ENCODE measurements at places on chromosomes 3 and 15.
A peak's percentile ranks its signal among the peaks of the same experiment; 100 is the strongest.

GRCh38 chr15:25090073-25090733, 135.4 kb downstream of the SNRPN start:
- DNase-seq: no peak

DNA sequence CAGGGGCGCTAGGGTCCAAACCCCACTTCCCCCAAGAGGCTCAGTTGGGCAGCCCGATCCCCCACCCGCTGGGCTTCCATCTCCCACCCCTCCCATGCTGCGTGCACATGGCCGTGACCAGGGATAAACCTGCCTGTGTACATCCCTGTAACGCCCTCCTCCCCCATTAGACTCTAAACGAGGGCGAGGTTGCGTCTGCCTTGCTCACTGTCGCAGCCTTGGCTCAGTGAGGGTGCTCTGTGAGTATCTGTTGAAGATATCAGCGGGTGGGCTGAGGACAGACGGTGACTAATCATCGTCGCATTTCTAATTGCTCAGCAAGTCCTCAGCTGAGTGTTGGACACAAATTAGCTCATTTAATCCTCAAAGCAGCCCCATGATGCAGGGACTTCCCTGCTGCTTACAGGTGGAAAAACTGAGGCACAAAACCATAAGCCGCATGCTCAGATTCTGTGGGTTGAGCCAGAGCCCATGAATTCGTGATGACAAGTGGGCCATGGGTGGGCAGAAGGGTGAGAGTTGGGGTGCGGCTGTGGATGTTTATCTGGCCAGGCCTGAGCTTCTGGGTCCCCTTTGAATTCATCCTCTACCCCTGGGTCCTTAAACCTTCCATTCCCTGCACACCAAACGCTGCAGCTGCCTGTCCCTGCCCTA, 26.0 kb downstream of the FBLN2 start:
- no peak for DNase-seq

GRCh38 chr3:151871639-151872468, 1.6 kb upstream of the SUCNR1 start:
- no peak for DNase-seq

DNA sequence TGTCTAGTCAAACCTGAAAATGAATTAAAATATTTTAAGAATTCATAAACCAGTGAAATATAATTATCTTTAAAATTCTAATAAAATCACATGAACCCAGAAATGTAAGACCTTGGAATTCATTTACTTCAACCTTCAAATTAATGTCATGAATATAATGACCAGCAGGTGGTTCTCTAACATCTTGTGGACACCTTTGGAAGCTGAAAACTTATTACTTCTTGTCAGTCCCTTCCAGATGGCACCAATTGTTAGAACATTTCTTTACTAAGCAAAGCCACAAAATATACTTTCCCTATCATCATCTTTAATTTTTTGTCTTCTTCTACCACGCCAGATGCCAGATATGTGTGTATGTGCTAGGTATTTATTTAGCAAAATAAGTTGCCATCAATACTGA, 240.0 kb downstream of the MBNL1 start:
- no peak for DNase-seq

- DNase-seq: no peak
Measured at GRCh38 chr3:141981084-141981483, 104.6 kb downstream of the ATP1B3 start.

GRCh38 chr15:31400222-31400927, 73.7 kb downstream of the KLF13 start:
- peak; percentile 27 for DNase-seq

DNA sequence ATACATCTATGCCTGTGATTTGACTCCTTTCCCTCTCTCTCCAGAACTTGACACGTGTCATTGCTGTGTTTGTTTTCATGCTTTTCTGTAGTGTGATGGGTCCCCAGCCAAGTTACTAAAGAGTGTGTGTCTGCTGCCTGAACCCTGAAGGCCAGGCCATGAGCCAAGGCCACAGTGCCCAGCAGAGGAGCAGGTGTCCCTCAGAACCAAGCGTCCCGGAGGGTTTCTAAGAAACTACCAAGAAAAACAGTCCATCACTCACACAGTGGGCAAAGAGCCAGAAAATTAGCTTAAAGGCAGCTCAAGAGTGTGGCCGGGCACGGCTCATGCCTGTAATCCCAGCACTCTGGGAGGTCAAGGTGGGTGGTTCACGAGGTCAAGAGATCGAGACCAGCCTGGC, 35.2 kb downstream of the FBXO45 start:
- DNase-seq: no peak

- DNase-seq: no peak
Measured at GRCh38 chr3:124829819-124830554, 57.2 kb downstream of the ITGB5 start.

GRCh38 chr3:188062216-188062615, 91.7 kb upstream of the LPP start:
- no peak for DNase-seq

- DNase-seq: no peak
Measured at GRCh38 chr15:65377976-65378366, at the start of gene IGDCC3. Gene IGDCC3, minus strand, starts transcription at chr15:65378002. Its CDS starts 214 bp downstream, at chr15:65377788.

GRCh38 chr3:79767905-79768267, at the start of gene ROBO1:
Gene ROBO1, minus strand, starts transcription at chr3:79767998.
- DNase-seq: no peak

GRCh38 chr3:46097691-46098241, 70.5 kb upstream of the XCR1 start:
- DNase-seq: no peak

- no peak for DNase-seq
Measured at GRCh38 chr3:64584179-64584578, 103.6 kb downstream of the ADAMTS9 start.

DNA sequence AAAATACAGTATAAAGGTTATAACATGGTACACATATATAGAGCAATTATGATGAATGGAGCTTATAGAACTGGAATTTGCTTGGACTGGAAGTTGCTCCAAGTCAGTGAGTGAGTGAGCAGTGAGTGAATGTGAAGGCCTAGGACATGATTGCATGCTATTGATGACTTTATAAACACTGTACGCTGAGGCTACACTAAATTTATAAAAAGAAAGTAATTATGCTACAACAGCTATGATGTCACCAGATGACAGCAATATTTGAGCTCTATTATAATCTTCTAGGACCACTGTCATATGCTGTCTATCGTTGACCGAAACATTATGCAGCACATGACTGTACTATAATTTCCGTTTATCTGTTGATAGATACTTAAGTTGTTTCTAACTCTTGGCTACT, 463.3 kb downstream of the EPHA6 start:
- no peak for DNase-seq

- no peak for DNase-seq
Measured at GRCh38 chr3:47643092-47643491, 64.4 kb upstream of the CSPG5 start.

DNA sequence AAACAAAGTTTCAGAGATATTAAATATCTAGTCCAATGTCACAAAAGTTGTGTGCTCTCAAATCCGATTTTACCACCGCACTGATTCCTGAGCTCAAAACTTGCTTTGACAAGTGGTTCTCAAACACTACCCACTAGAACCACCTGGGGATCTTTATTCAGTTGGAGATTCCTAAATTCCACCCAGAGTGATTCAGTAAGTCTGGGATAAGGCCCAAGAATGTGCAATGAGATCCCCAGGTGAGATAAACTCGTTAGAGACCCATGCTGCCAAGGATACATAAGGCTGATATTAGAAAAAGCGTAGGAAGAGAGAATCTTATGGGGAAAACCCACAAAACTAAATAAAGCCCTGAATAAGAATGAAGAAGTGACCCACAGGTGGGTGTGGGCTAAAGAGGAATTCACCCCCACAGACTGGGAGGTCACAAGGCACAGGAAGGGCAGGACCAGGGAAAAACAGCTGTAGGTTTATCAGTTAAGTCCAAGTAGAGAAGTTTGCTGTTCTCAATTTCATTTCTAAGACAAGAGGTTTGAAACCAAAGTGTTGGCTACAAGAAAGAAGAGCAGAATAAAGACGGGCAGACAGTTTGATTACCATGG, 11.5 kb upstream of the RPS17 start:
- no peak for DNase-seq

GRCh38 chr3:111636366-111636885, 41.3 kb upstream of the ZBED2 start:
- no peak for DNase-seq

DNA sequence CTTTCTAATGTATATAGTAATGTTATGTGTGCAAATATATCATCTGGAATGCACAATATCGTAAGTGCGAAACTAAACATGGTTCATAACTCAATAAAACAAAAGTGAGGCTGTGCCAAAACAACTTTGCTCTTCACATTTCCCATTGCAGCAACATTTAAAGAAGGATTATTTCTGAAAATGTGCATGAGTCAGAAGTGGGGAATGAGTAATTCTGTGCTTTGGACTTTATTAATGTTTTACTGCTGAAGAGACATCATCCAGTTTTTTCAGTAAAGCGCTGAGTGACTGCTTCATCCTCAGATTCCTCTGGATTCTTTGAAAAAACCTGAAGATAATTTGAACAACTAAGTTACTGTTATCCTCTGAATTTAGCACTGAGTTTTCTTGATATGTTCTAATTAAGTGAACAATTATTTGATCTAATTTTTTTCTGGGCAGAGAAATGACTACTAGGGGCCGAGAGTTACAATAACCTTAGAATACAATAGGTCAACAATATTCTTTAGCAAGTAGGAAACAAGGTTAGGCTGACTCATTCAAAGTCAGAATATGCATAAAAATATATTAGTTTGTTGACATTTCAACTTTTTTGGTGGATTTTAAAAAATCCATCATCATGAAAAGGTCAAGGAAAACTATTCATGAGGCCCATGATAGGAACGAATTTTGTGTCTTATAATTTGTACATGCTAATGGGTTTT, 20.0 kb upstream of the PLCL2 start:
- no peak for DNase-seq

DNA sequence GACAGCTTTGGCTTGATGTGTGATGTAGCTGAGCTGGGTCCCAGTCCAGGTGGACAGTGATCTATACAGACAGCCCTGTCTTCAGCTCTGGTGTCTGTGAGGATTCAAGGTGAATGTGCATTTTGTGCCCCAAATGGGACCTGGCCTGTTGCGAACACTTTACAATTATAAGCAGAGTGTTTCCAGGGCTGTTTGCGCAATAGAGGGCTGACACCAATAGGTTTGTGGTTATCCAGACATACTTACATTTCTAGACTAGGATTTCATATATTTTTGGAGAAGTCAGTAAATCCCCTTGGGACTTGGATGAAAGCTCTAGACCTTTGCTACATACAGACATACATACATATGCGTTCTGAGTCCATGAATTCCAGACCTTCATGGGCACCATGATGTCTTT, 4.2 kb upstream of the TATDN2 start:
- DNase-seq: no peak

GRCh38 chr3:113259196-113259595, 47.8 kb downstream of the BOC start:
- no peak for DNase-seq

GRCh38 chr3:50494126-50494525, 9.3 kb downstream of the CACNA2D2 start:
- DNase-seq: no peak

DNA sequence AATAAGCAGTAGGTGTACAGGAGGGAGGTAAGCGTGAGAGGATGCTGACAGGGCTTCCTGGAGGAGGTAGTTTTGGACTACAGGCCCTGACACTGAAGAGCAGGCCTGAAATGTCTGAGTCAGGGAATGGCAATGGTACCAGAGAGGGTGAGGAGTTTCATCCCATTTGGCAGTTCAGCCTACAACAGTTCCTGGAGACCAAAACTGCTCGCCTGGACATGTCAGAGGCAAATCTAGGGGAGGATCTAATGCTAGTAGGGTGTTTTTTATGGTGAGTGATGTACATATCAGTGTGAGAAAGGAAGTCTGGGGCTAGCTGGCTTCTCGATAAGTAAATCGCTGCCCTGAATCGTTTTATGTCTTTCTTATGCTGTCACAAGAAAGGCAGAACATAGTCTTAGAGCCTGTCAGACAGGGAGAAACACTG, 13.8 kb upstream of the TNFSF10 start:
- DNase-seq: no peak

DNA sequence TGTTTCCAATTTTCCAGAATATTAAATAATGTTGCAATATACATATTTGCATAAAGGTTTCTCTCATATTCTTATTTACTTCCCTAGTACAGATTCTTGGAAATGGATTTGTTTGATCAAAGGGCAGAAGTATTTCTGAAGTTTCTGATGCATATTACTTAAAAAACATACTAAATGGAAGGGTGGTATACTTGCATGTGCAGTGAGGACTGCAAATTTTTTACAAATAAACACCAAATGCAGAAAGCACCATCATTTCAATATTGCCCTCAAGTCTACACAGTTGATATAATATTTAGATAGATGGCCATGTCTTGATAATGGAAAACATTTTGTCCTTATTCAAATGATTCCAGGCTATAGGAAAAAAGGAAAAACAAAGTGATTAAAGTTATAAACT, 12.3 kb downstream of the TM4SF18 start:
- DNase-seq: no peak

DNA sequence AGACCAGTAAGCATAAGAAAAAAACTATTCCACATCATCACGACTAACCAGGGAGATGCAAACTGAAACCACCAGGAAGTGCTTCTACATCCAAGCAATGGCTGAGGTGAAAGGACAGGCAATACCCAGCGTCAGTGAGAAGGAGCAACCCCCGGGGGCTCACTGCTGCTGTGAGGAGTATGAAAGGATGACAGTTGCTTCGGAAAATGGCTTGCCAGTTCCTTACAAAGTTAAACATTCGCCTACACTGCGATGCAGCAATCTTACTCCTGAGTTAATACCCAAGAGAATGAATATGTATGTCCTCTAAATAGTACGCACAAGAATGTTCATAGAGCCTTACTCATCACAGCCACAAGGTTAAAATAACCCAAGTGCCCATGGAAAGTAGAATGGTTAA, 13.3 kb upstream of the PLXNA1 start:
- DNase-seq: no peak

DNA sequence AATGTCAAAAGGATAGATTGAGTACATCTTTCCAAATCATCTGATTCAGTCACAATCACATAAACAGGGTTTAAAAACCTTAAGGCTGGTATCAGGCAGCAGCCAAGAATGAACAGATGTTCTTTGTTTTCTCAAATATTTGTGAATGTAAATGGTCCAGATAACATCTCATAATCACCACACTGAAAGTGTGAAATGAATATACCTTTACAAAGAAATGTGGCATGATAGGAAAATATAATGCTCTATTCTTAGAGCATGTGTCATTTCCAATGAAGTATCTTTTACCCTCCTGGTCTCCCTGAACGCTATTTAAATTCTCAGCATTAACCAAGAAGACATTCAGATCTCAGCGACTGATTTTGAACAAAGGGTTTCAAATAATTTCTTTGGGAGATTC, 8.8 kb upstream of the ACTC1 start:
- DNase-seq: no peak
